Right kidney (tissue), 9 donors: ENCODE measurements at places on chromosomes 12 and 14.
A peak's percentile ranks its signal among the peaks of the same experiment; 100 is the strongest.

DNA sequence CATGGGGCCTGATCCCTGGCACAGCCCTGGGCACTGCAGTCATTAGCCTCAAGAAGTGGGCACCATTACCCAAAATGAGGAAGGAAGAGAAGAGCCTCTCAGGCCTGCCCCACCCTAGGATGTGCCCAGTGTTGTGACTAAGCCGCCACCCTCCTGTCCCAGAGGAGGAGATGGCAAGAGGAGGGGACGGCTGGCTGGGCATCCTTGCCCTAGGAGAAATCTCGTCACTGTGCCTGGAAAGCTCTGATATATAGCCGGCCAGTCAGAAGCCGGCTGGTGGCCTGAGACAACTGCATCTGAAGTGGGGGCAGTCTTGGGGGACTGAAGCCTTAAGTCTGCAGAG is 115.2 kb downstream of the LGMN start:
- no peak for DNase-seq

- peak; percentile 69 for DNase-seq
Observed at GRCh38 chr12:6285063-6285477, 25.4 kb upstream of the PLEKHG6 start.

DNA sequence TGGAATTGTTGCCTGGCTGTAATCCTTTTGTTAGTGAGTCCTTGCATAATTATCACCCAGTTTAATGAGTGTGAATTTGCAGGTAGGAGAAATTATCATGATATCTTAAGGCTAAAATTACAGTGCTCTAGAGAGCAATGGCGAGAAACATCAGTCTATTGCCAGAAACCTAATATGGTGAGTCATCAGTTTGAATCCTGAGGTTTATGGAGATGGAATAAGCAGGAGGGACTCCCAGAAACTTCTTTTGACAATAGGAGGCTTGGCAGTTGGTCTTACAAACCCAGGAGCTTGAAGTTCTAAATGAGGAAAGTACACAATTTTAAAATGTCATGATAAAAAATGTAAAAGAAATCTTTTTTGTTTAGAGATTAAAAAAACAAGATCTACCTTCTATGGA is 31.5 kb upstream of the CRADD start:
- no peak for DNase-seq

- no peak for DNase-seq
Observed at GRCh38 chr12:132617135-132617701, 1.4 kb upstream of the P2RX2 start.

DNA sequence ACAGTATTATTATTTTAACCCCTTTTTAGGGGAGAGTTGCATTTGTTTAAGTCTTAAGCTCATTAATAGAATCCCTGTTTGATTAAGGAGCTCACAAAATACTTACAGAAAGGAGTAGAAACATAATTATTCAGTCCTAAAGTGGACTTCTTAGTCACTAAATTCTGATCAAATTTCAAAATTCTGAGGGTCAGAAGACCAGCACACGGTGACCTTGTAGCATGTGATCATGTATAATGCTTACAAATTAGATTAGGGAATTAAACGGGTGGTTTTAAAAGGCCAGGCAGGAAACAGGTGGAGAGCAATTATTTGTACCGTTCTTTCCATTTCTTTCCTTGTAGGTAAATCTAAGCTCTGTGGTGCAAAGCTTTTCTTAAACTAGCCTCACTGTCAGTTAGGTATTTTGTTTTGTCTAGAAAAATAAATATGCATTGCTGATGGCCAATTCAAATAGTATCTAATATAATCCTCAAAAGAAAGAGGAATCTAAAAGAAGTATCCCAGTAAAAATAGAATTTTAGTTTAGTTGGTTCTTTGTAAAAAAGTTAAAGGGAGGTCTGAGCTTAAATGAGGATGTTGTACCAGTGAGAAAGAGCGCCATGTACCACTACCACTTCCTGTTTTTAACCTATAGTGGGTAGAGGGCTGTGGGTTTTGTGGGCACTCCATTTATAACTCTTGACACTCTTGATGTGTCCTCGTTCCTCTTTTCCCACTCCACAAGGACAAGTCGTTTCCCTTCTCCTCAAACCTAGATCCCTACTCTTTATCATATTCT is 51.1 kb downstream of the SLC38A1 start:
- DNase-seq, result no peak
